Urinary bladder (tissue), 4 donors: ENCODE measurements at places on chromosomes 5 and 9. TPM values are rescaled to one million over a fixed set of nuclear protein-coding genes. Genes with fewer than 3 reads are reported as not detected.

GRCh38 chr5:32223972-32224609, 50.0 kb upstream of the GOLPH3 start:
- no peak for DNase-seq

AGXT2 gene
- total RNA-seq, result not detected

DNA sequence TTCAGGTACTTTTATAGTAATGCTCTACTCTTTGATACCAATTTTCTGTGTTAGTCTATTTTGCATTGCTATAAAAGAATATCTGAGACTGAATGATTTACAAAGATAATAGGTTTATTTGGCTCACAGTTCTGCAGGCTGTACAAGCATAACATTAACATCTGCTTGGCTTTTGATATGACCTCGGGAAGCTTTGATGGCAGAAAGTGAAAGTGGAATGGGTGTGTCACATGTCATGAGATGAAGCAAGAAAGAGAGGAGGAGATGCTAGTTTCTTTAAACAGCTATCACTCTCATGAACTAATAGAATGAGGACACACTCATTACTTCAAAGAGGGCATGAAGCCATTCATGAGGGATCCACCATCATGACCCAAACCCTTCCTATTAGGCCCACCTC, 270.9 kb upstream of the IL12B start:
- DNase-seq, result no peak

LVRN gene
- 2.8 TPM for total RNA-seq
